Common myeloid progenitor, CD34-positive (primary cell): ENCODE measurements at places on chromosomes 13 and 19.

DNA sequence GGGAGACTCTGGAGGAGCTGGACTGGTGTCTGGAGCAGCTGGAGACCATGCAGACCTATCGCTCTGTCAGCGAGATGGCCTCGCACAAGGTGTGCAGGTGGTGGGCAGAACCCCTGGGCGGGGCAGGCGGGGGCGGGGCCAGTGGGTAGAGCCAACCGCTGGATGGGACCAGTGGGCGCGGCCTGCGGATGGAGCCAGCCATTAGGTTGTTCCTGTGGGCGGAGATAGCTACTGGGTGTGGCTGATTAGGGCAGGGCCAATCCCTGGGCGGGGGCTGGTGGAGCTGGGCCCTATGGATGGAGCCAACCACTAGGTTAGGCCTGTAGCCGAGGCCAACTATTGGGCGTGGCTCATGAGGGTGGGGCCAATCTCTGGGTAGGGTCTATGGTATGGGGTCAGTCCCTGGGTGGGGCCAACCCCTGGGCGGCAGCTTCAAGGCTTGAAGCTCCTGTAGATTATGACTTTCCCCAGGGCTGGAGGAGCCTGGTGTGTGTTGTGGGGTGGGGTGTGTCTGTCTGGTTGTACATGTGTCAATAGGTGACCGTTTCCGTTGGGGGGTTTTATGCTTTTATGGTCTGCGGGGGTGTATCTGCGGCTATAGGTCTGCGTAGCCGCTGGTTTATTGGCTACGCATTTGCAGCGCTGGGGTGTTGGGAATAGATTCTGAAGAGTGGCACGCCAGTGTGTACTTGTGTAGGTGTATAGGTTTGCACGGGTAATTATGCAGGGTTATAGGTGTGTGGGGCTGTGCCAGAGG is 30.7 kb downstream of the PDE4A start:
- DNase-seq = no peak

DNA sequence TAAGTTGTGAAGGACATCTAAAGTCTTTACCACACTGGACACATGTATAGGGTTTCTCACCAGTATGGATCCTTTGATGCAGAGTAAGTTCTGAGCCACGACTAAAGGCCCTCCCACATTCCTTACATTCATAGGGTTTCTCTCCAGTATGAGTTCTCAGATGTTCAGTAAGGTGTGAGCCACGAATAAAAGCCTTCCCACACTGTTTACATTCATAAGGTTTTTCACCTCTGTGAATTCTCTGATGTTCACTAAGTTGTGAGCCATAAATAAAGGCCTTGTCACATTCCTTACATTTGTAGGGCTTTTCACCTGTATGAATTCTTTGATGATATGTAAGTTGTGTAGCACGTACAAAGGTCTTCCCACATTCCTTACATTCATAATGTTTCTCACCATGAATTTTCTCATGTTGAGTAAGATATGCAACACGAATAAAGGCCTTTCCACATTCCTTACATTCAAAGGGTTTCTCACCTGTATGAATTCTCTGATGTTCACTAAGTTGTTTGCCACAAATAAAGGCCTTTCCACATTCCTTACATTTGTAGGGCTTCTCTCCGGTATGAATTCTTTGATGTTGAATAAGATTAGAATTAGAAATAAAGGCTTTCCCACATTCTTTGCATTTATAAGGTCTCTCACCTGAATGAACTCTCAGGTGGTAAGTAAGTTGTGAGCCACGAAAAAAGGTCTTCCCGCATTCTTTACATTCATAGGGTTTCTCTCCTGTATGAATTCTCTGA is 29.8 kb downstream of the ZNF571 start:
- DNase-seq = no peak

GRCh38 chr19:752652-753517 is 2.0 kb downstream of the MISP start:
- peak; percentile 75 for DNase-seq

DNA sequence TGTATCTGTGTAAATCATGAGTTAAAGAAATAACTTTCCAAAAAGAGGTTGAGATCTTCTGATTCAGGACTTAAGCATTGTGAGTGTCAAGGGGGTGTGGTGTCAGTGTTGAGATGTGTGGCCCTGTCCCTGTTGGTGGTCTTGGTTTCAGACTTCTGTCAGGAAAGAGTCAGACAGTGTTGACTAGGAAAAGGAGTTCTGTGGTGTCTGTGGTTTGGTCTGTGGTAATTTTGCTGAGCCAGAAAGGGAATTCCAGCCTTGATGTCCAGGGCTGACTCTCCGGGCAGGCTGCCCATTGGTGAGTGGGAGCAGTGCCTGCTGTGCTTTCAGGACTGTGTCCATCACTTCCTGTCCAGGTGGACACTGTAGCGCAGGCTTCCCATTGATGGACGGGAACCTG is 39.8 kb upstream of the IGFL4 start:
- no peak for DNase-seq

DNA sequence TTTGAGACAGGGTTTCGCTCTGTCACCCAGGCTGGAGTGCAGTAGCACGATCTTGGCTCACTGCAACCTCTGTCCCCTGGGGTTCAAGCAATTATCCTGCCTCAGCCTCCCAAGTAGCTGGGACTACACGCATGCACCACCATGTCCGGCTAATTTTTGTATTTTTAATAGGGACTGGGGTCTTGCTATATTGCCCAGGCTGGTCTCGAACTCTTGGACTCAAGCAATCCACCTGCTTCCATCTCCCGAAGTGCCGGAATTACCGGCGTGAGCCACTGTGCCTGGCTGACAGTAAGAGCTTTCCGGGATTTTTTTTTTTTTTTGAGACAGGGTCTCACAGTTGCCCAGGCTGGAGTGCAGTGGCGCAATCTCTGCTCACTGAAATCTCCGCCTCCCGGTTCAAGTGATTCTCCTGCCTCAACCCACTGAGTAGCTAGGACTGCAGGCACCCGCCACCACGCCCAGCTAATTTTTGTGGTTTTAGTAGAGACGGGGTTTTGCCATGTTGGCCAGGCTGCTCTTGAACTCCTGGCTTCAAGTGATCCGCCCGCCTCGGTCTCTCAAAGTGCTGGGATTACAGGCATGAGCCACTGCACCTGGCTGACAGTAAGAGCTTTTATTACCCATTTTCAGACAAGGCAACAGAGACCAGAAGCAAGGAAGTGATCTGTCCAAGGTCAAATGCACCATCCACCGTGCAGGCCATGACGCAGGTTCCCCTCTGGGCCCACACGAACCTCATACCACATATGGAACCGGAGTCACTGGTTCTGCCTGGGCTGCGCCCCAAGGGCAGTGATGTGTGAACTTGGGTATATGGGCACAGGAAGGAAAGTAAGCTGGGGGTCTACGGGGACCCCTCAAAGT is 21.0 kb downstream of the RFX1 start:
- DNase-seq = no peak

DNA sequence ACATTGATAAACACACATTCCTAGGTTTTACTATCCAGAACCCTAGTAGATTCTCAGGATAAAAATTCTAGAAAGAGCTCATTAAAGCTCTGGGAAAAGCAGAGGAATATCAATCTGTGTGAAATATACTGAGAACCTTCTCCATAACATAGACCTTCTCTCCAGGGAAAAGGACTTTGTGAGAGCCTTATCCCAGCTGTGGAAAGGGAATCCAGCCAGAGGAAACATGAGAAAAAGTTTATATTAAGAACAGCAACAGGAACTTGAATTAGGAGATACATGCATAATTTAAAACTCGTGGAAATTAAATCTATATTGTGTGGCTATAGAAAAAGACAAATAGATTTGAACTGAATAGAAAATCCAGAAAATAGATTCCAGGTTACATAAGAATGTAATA is 1639.9 kb downstream of the EFNB2 start:
- DNase-seq = no peak

GRCh38 chr19:40466219-40466984 is 399 bp upstream of the SPTBN4 start:
- peak; percentile 62 for DNase-seq

DNA sequence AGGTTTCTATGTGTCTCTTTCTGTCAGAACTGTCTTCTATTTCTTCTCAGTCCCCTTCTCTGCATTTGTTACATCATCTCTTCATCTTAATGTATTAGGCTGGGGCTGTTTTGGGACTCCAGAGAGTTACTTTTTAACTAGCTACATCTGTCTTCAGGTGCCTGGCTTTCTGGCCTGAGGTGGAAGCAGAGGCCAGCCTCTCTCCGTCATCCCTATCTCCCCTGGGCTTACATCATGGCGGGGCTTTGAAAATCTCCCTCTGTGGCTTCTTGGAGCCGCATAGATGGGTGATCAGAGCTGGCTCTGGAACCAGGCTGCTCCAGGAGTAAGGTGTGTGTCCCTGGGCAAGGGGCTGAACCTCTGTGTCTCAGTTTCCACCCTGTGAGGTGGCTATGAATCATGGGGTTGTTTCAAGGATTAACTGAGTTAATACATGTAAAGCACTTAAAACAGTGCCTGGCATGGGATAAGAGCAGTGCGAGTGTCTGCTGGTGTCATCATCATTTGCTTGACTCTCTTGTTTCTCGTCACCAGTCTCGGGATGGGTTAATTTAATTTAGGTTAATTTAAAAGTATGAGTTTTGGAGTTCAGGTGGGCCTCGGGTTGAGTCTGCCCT is 2.0 kb downstream of the EPN1 start:
- no peak for DNase-seq

GRCh38 chr19:2574971-2575630 is 99.2 kb downstream of the GADD45B start:
- no peak for DNase-seq

DNA sequence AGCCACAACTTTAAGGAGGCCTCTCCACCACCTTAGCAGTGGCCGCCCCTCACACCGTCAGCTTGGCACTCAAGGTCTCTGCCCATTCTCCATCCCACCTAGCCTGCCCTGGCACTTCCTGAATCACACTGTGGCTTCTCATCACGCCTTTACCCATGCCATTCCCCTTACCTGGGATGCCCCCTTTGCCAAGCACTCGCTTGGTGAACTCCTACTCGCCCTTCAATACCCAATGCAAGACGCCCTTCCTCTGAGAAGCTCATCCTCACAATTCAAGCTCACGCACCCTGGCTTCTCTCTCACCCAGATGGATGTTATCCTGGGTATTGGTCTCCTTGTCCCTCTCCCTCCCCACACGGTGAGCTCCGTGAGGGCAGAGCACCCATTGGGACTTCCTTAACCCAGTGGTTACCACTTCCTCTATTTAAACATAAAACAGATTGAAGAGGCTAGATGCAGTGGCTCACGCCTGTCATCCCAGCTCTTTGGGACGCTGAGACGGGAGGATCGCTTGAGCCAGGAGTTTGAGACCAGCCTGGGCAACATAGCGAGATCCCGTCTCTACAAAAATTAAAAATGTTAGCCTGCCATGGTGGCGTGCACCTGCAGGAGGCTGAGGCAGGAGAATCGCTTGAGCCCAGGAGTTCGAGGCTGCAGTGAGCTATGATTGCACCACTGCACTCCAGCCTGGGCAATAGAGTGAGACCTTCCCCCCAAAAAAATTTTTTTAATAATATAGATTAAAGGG is 12.6 kb upstream of the SHD start:
- DNase-seq = no peak
